Stimulated activated CD4-positive, alpha-beta T cell treated with anti-CD3 and anti-CD28 coated beads, Interleukin-12 subunit alpha, Interleukin-12 subunit beta, amount 100 ng/mL, for 4 hours (primary cell): ENCODE measurements at places on chromosomes 1 and 21.

GRCh38 chr1:181077576-181078242, 10.8 kb upstream of the IER5 start:
- no peak for DNase-seq

GRCh38 chr1:42340093-42340492, 5.1 kb upstream of the FOXJ3 start:
- DNase-seq = no peak

- DNase-seq = no peak
Measured at GRCh38 chr1:116880917-116881316, 28.8 kb upstream of the PTGFRN start.

DNA sequence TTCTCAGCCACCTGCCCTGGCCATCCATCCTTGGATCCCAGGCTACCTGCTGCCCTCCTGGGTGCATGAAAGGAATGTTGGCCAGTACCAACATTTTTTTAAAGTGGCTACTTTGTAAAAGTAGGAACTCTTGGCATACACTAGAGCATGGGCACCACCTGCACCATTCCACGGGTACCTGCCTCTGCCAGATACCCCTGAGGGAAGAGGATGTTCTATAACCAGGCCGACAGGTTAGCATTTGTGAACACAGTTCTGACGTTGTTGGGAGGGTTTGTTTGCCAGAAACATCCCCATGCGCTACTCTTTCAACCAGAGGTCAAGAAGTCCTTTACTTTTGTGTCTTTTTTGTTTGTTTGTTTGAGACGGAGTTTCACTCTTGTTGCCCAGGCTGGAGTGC, 43.0 kb downstream of the EVA1C start:
- DNase-seq = no peak

DNA sequence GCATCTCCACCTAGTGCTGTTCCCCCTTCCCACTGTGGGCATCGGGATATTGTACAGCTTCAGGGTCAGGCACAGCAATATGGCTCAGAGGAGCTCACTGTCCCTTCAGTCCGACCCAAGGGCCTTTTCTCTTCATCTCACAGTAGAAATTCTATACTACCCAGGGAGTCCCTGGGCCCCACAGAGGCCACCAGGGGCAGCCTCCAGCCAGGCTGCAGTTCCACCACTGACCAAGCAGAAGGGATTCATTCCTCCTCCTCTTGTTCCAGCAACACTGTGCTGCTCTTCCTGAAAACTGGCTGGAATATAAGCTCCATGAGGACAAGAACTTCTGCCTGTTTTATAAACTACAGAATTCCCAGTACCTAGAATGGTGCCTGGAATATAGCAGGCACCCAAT, 70.5 kb downstream of the CD34 start:
- DNase-seq = no peak

GRCh38 chr1:151147665-151148064, 1.2 kb upstream of the SEMA6C start:
- DNase-seq = no peak

- no peak for DNase-seq
Measured at GRCh38 chr21:31897311-31897710, 24.5 kb downstream of the HUNK start.

DNA sequence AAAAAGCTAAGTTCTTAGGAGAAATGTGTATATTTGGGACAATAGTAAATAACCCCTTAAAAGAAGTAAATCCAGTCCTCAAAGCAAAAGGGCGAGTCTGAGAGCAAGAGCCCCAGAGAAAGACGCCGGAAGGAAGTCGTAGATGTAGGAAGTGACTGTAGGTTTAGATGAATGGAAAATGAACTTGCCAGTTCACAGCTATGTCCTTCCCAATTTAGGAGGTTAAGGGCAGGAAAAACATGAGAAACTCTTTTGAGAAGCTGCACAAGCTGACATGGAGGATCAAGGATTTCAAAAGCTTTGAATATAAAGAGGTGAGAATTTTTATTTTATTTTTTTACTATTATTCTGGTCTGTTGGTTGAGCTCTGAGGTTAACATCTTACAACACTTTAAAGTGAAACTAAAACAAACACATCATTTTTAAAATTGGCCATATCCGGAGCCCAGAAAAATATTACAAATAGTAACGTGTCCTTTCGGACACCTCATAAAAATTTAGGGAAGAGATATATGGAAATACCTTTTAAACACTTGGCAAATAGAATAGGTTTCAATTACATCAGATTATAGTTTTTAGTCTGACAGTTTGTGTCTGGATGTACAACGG, 1178.6 kb downstream of the MRPL39 start:
- no peak for DNase-seq

DNA sequence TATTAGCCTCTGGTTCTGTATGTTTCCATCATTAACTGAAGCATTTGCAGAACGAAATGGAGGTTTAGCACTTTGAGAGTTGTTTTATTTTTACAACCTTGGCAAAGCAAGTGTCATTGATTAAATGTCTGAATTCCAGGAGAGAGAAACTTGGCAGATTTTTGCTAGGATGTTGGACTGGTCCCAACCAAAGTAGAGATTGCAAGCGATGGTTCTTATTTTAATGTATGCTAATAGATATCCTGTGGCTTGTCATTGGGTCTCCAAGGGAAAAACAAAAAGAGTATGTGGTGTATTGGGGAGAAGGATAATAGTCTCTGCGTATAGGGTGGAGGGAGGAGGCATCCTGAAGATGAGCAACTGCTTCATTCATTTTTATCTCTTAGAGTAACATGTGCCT, 457.2 kb upstream of the RUNX1 start:
- no peak for DNase-seq

DNA sequence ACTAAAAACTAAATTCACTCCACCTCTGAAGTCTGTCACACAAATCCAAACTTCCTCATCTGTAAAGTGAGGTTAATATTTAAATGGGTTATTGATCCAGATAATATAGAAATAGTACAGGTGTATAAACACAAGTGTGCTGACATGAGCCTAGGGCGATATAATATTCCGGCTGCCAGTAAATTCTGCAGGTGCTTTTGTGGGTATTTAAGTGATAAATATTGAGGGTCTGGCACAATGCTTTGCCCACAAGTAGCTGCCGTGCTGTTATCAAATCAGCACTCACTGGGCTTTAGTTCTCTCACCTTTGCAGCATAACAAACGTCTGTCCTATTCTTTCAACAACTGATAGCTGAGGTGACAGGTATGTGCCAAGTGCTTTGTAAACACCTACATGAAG, 7.6 kb downstream of the PABPC4 start:
- DNase-seq = no peak

DNA sequence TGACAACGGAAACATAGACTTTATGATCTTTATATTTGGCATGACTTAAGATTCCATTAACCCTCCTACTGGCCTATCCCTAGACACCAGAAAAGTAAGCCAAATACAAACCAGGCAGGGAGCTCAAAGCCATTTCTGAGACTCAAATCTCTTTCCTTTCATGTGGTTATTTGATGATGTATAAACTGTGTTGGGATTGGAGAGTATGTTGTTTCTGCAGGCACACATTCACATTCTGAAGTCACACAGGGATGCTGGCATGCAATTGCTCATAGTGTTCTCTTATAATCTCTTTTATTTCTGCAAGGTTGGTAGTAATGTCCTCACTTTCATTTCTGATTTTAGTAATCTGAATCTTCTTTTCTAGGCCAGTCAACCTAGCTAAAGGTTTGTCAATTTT, 5.8 kb downstream of the ZMYND12 start:
- no peak for DNase-seq

DNA sequence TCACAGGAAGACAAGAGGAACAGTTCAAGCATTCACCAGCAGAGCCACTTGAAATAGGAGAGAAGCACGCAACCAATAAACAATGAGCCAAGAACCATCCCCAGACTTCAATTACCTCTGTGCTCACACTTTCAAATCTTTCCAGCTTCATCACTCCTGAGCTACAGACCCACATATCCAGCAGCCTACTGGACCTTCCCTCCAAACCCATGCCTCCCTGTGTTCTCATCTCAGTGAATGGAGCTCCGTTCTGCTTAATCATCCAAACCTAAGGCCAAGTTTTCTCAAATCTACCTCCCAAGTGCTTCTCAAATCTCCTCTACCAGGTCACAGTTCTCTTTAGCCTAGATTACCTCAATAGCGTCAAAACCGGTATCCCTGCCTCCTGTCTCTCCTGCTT, 3.7 kb downstream of the PEF1 start:
- DNase-seq = no peak

DNA sequence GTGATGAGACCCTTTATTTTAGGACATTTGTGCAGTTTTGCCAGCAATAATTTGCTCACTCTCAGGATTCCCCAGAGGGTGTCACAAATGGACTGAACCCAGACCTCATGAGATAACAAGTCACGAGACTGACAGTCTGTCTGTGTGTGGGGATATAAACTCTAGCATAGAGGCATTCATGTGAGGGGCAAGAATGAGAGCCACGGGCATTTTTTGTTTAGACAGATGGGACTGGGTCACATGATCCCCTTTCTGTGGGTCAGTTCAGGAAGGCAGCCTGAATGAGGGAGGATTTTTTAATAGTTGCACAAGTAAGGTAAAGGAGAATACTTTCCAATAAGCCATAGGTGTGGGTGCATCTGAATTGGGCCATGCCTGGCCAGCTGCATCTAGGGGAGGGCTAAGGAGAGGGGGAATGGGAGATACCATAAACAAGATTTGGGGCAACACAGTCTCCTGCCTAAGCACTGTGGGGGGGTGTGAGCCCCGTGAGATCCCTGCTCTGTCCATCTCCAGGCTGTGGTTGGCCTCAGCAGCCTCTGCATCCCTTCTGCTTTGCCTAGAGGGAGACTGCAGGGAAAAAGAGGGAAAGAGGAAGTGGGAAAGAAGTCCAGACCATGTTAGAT, 66.6 kb downstream of the NAV1 start:
- DNase-seq = no peak

DNA sequence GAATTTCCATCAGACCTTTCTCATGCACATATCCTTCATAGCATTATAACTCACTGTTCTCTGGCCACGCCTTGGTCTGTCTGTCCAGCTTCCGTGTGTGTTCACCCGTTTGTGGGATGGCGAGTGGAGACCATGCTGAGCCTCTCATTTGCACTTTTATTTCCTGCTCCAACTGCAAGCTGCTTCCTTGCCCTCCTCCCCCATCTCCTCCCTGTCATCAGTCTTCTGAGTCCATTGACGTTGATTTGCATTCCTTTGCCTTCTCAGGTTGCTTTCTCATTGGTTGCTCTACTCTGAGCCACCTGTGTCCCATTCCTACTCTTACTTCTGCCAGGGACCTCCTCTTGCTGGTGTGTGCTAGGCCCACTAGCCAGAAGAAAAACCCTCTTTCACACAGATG, 146.4 kb downstream of the NOS1AP start:
- DNase-seq = no peak

GRCh38 chr1:31688233-31688918, 15.4 kb downstream of the COL16A1 start:
- DNase-seq = no peak

DNA sequence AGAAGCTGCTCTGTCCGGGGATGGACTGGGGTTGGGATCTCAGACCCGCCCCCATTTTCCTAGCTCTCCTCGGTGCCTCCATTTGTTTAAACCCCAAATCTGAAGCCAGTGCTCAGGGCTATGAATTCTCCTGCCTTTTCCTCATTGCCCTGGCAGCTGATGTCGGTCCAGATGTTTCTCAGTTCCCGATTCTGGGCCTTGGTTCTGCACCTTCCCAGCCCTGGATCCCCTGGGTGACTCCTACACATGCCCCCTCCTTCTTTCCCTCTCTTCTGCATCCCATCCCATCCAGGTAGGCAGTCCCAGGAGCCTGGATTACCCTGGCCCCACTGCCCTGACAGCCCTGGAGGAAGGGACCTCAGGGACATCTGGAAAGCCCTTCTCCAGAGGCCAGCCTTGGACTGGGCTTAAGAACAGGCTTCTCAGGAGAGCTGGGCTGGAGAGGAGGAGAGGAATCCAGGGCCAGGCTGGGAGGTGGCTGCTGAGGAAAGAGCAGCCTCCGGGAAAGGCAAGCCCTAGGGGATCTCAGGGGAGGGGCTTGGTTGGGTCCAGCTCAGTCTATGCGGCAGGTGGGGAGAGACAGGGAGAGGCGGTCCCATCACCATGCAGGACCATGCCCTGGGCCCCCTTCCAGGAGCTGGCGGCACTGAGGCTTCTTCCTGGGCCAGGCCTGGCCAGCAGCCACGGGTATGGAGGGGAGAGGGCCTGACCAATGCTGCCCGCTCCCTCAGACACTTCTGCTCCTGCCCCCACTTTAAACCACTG, 6.8 kb upstream of the EPS8L3 start:
- no peak for DNase-seq

DNA sequence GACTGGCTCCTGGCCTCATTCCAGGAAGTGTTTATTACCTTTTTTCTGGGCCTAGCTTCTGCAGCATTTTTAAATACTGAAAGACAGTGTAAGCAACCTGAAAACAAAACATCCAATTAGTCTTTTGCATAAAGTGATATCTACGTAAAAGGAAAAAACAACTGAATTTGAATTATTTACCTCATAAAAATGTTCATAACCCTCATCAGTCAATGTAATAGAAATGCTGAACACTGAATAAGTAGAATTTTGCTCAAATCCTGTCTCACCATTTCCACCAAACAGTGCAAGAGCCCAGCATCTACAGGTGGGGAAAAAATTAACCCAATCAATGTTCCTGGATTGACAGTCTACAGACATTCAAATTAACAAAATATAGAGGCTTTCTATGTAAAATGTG, 64.0 kb downstream of the NRDC start:
- no peak for DNase-seq

DNA sequence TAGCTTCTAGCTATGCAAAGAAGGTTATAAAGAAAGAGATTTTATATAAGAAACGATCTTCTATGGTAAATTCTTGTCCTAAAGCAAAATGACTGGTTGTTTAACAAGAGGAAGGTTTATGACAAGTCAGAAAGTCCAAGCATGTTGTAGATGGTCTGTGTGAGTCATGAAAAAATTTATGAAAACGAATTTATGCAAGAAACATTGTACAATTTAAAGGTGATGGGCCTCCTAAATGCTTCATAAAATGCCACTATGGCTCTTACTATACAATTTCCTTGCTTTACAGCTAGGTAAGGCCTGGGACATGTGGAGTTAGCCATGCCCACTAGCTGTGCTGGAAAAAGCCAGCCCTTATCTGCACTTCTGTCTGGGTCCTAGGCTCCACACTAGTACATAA, 125.4 kb downstream of the PTGER3 start:
- no peak for DNase-seq

- no peak for DNase-seq
Measured at GRCh38 chr1:46303872-46304326, 401 bp downstream of the UQCRH start.

GRCh38 chr1:167249702-167250101, 29.0 kb downstream of the POU2F1 start:
- DNase-seq = no peak

DNA sequence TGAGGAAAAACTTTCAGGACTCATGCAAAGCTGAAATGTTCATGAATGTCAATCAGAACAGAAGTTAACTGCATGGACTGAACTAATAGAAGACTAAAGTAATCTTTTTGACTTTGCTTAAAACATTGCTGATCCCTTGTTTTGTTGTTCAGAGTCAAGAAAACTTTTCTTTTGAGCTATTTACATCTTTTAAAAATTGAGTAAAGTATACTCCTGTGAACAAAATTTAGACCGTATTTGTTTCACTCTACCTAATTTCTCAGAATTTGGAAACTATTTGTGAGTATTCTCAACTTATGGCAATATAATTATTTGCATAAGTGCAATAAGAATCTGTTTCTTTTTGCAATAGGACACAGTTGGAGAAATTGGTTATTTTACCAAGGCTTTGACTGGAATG, 41.1 kb downstream of the INPP5B start:
- no peak for DNase-seq

GRCh38 chr21:26833460-26833939, 11.7 kb downstream of the ADAMTS1 start:
- DNase-seq = no peak
